ENCODE measurements at places on chromosomes 7 and 10. TPM values are rescaled to one million over a fixed set of nuclear protein-coding genes. Genes with fewer than 3 reads are reported as not detected.

BAMBI gene
- total RNA-seq = 9.8 TPM

PILRA gene
- total RNA-seq = 0.89 TPM

SFRP4 gene
- total RNA-seq = 0.14 TPM

UNC5B gene
- total RNA-seq = 46.3 TPM

RALA gene
- total RNA-seq = 28.9 TPM

HOXA7 gene
- 1.8 TPM for total RNA-seq

ECHS1 gene
- total RNA-seq = 62.9 TPM

SSC4D gene
- total RNA-seq = 0.59 TPM

GATA3 gene
- not detected for total RNA-seq

RBP4 gene
- 0.09 TPM for total RNA-seq

RFC2 gene
- total RNA-seq = 6.2 TPM

GARIN1A gene
- total RNA-seq = 1.5 TPM

WDFY4 gene
- total RNA-seq = not detected

MRLN gene
- total RNA-seq = not detected

SNX13 gene
- total RNA-seq = 45.4 TPM

MICU1 gene
- total RNA-seq = 57.9 TPM

PNLIPRP3 gene
- total RNA-seq = not detected

PRR15 gene
- 1.2 TPM for total RNA-seq

LRRC72 gene
- total RNA-seq = not detected

AKR1C4 gene
- total RNA-seq = not detected

WNT8B gene
- total RNA-seq = not detected

GLCCI1 gene
- total RNA-seq = 9.2 TPM

FAM25G gene
- not detected for total RNA-seq

GLUD1 gene
- 209 TPM for total RNA-seq

PVRIG gene
- not detected for total RNA-seq

EIF3A gene
- 119 TPM for total RNA-seq

ZNF37A gene
- 12.8 TPM for total RNA-seq

CYP26C1 gene
- total RNA-seq = 0.09 TPM

IRF5 gene
- total RNA-seq = 0.14 TPM

PNLIPRP2 gene
- not detected for total RNA-seq

CALHM1 gene
- total RNA-seq = not detected

NANOS1 gene
- total RNA-seq = 0.23 TPM

PRKG1 gene
- total RNA-seq = 40.7 TPM

Data from smooth muscle cell of the umbilical artery (primary cell).